Effector CD4-positive, alpha-beta T cell (primary cell): ENCODE measurements at places on chromosomes 7 and 10.

GRCh38 chr10:58993480-58994221 is 182.8 kb upstream of the PHYHIPL start:
- no peak for DNase-seq

DNA sequence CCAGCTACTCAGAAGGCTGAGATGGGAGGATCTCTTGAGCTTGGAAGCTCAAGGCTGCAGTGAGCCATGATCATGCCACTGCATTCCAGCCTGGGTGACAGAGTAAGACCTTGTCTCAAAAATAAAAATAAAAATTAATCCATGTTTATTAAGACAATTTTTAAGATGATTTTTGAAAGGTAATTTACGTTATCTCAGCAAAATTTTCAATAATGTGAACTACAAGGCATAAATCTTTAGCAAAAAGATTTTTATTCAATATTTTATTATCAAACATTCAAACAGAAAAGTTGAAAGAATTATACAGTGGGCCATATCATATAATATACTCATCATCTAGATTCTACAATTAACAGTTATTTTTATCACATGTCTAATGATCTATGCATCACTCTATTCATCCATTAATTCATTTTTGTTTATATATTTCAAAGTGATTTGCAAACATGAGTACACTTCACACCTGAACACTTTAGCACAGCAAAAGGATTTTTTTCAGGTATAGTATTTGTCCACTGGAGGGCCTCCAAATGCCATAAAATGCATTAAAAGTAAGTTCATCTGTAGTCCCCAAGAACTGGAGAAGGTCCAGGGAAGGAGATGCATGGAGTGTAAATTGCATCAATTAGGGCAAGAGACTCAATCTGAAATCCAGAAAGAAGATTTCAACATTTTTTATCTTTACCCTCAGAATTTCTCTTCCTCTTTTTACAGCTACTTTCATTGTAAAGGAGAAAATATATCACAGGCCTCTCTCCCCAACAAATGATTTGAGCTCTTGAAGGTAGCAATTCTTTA is 38.6 kb upstream of the RSBN1L start:
- DNase-seq: no peak

DNA sequence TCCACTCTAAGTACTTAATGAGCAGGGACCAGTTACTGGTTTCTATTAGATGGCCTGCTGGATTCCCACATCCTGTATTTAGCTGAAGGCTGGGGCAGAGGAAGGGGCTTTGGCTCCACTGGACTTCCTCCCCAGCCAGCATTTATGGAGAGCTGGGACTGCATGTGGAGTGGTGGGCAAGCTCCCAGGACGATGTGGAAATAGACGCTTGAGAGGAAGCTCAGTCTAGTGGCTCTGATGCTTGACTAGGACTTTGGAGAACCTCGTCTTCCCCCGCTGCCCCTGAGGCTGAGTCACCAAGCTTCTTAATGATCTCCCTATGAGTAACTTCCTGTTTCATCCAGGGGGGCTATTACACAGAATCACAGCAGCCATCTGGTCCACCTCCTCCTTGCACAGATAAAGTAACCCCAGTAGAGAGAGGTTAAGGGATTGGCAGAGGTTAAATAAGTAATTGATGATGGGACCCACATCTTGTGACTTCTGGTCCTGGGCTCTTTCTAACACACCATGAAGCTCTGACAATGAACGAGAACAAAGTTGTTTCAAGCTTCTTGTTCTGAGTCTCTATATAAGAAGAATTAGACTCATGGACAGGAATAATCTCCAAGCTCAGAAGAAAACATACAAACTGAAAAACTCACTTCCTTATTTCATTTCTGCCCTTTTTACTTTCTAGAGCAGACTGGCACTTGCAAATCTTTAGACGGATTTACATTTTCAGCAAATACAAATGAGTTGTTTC is 126.2 kb downstream of the PRPF18 start:
- no peak for DNase-seq

DNA sequence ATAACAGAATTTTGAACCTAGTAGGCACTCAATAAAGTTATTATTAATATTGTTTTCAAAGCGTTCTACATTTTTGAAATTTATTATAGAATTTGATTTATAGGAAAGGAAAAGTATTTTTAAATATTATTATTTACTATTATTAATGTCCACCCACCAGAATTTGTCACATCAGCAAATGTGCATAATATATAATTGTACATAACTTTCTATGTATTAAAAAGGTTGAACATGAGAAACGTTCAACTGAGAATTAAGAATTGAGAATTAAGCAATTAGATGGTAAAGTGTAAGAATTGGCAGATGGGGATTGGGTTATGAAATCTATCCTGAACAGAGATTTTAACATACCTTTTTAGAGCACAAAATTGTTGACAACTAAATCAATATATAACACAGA is 129.8 kb downstream of the PTN start:
- no peak for DNase-seq

DNA sequence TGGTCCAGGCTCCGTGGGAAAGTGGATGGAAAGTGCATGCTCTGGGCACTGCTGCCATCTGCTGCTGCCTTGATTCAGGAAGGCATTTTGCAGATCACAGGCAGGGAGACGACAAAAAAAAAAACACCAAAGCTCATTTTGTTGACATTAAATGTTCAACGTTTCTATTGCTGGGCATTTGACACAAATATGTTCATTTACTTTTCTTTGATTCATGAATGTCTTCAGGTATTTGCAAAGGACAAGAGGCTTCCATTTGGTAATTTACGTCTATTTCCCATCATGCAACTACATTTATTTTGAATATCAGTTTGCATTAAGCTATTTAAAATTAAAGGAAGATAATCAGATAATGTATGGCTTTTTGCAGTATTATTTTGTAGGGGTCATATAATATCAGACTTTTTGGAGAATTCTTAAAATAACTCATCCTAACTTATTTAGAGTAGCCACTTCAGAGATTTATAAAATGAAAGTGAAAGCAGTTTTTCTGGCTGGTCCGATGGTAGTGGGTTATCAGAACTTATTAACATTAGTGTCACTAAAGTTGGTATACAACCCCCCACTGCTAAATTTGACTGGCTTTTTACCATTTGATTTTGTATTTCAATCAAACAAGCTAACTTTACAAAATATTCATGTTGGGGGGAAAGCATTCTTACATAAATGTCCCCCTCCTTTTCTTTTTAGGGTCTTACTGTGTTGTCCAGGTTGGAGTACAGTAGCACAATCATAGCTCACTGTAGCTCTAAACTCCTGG is 65.3 kb downstream of the PDIA4 start:
- DNase-seq: peak; percentile 48

GRCh38 chr7:76346778-76347177 is 12.0 kb downstream of the YWHAG start:
- DNase-seq: no peak

DNA sequence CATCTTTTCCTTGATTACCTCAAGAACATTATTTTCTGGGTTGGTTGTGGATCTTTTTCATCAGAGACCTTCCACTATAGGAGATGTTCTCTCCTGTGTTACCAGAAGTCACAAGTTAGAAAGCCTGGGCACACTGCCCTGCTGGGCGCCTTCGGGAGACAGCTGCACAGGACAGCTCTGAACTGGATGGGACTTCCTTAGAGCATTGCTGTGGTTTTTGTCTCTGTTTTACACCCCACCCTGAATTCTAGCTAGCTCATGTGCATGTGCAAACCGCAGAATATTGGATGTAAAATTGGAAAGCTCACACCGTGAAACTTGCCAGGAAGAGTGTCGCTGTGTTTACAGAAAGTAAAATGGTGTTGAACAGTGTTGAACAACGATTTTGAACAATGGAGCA is 54.4 kb upstream of the SEC61G start:
- no peak for DNase-seq

DNA sequence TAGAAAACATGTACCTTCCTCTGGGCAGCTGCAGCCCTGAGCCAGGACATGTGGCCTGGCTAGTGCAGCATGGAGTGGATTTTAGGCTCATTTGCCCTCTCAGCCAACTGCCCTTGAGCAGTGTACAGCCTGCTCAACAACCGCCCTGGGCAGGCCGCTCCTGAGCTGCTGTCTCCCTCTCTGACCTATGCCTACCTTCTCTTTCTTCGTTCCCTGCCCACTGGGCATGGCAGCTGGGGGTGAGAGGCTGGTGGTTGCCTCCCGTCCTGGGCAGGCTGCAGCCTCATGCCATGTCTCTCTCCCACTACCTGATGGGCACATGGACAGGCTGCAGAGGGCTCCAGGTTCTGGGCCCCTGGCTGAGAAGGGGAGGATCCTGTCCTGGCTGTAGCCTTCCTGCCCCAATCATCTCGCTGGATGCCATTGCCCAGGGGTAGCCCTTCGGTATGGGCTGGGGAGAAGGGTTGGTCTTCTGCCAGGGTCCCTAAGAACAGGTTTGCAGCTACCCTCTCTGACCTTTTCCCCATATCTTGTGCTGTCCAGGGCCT is 97.3 kb downstream of the NEURL1 start:
- DNase-seq: no peak

GRCh38 chr10:69321039-69321715 is 42.9 kb downstream of the HK1 start:
- no peak for DNase-seq

DNA sequence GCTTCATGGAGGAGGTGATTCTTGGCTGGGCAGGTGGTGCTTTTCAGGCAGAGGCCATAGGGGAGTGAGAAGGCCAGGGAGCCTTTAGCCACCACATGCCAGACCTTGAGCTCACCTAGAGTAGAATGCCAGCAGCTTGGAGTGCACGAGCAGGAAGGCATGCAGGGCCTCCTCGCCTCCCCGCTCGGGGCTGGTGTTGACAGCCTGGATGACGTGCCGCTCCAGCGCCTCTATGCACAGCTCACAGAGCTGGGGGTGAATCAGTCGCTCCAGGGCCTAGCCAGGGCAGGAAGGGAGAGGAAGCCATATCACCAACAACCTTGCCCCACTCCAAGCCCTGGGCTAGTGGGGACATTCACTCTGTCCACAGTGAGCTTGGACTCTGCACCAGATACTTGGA is 15.7 kb downstream of the HPS1 start:
- DNase-seq: no peak

DNA sequence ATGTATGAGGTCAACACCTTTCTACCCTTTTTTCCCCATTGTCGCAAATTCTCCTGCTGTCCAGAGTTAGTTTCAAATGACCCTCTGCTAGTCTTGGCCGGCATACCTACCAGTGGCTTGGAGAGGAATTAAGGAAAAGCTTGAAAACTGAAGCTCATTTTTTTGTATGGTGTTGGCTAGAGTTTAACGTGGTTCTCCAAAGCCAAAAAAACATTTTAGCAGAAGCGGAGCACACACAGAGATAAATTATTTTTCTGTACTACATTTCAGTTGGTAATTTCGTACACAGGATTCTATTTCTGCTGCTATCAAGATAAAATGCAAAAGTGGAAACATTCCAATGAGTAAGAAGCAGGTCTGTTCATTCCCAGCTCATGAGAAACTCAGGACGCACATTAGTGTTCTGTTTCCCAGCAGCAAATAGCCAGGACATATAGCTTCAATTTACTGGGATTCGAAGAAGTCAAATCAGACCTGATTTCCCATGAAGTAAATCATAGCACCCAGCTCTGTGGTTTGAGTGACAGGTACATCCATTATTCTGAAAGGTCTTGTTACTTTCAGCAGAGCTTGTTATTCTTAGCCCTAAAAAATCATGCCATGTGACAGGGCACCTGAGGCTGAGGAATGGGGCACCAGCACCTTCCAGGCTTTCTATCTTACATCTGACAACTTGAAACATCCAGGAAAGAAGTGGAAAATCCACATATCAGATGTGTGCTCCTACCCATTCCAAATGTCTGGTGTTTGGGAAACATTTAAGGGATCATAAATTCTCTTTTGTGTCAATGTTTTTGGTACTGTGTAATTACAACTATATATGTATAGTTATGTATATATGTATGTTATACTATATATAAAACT is 215.9 kb upstream of the C7orf33 start:
- no peak for DNase-seq

- no peak for DNase-seq
These were observed 81.1 kb downstream of the ARHGAP12 start for GRCh38 chr10:31847515-31847914.

GRCh38 chr10:73168465-73168803 is 515 bp downstream of the FAM149B1 start:
- no peak for DNase-seq

- DNase-seq: no peak
These were observed 206.8 kb downstream of the KLF6 start for GRCh38 chr10:3578159-3578558.

- DNase-seq: no peak
These were observed 59.7 kb upstream of the CCDC71L start for GRCh38 chr7:106720641-106721040.

GRCh38 chr7:107913851-107914250 is 22.9 kb downstream of the DLD start:
- no peak for DNase-seq

- DNase-seq: no peak
These were observed 186.1 kb downstream of the MLLT10 start for GRCh38 chr10:21720090-21720489.

DNA sequence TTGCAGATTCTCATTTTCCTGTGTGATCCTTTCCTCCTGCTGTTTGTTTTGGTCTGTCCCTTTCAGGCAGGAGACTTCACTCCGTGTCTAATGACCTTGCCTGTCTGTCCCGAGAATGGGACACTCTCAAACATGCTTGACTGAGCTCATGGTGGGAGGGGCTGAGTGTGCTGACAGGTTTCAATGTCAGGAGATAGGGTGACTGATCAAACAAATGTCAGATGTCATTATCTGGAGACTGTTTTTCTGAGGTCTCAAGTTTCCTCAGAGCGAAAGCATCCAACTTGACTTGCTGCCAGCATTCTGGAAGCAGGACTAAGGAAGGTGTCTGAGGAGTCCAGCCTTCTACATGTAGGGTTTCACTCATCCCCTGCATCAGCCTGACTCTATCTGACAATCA is 228.8 kb upstream of the KIAA1217 start:
- no peak for DNase-seq

GRCh38 chr7:78499971-78500370 is 701.4 kb downstream of the PHTF2 start:
- DNase-seq: no peak

DNA sequence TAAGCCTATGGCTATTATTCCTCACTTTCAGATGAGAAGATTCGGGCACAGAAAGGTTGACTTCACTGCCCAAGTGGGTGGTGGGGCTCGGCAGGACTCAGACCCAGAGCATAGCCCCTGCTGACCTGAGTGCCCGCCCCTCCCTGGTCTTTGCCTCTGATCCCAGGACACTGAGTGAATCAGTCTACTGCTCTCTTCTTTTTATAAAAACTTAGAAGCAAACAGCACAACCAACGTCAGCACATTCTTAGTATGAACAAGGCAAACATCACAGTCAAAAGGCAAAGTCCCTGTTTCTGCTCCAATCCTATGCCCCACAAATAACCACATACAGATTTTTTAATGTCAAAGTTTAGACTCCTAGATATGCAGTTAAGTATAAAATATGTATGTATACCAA is 237.8 kb downstream of the ZMYND11 start:
- no peak for DNase-seq
